ENCODE measurements at places on chromosomes 2 and 18.
A peak's percentile ranks its signal among the peaks of the same experiment; 100 is the strongest.

GRCh38 chr2:118881490-118882129, 34.2 kb upstream of the EN1 start:
- peak; percentile 81 for DNase-seq

GRCh38 chr2:102245266-102246151, 58.7 kb downstream of the IL1RL2 start:
- DNase-seq, result no peak

- no peak for DNase-seq
Observed at GRCh38 chr2:29309090-29310029, 194.1 kb downstream of the CLIP4 start.

GRCh38 chr2:119422360-119423107, 9.1 kb upstream of the TMEM37 start:
- DNase-seq, result no peak

GRCh38 chr2:207473049-207473930, 56.5 kb upstream of the CREB1 start:
- DNase-seq, result no peak

DNA sequence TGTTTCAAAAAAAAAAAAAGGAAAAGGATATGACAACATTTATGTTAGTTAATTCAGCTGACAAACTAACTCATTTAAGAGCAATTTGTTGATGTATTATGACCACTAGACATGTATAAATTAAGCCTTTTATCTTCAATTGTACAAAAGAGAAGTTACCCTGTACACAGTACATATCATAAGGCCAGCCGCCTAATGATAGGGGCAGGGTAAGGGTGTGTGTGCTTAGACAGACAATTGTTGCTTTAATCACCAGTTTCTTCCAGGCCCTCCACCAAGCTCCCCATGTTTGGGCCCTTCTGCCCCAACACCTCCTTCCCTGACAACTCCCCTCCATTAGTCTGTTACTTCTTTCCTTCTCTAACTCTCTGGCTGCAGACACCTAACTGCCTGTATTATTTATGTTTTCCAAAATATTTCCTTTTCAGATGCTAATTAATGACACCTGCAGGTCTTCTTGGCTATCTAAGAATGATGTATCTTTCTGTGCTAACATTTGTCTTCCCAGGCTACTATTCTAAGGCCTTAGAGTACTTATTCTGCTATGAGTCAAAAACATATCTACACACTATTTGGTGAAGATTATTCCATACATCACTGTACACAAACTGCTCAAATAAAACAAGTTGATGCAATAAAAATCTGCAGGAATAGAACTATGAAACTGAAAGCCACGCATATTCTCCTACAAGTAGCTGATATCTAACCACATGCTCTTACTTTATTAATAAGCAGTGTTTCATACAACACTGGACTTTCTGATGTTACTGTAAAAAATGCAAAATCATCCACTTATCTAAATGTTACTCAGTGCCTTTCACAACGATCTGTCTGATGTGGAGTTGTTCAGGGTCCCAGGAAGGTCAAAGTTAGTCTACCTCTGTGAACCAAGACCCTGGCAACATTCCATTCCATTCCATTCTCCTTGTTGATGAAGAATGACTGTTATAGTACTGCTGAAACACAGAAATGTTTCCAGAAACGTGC, 26.4 kb downstream of the TMEM131 start:
- DNase-seq, result no peak

DNA sequence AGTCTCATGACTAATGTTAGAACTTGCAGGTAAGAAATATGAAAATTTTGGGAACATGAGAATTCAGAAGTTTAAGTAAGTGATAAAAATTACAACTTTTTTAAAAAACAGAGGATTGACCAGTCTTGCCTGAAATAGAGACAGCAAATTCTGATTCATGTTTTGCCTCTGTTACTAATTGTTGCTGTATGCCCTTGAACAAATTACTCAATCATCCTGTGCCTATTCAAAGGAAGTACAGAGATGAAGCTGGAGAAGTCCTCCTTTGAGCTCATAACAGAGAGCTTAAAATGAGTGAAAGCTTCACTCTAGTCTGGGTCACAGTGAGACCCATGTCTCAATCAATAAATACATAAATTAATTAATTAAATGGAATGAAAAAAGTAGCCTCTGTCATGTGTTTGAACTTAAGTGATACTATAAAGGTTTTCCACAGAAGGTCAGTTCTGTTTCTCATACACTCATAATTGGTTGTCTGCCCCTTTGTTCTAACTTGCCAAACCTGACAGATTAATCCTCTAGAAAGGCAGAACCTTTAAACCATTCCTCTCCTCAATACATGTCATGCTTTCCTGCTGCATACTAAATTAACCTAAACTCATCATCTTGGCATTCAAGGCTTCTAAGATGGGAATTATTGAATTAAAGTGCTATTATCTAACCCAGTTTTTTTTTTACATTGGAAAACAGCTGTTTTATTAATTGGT, 374.6 kb upstream of the LRATD1 start:
- DNase-seq, result no peak

DNA sequence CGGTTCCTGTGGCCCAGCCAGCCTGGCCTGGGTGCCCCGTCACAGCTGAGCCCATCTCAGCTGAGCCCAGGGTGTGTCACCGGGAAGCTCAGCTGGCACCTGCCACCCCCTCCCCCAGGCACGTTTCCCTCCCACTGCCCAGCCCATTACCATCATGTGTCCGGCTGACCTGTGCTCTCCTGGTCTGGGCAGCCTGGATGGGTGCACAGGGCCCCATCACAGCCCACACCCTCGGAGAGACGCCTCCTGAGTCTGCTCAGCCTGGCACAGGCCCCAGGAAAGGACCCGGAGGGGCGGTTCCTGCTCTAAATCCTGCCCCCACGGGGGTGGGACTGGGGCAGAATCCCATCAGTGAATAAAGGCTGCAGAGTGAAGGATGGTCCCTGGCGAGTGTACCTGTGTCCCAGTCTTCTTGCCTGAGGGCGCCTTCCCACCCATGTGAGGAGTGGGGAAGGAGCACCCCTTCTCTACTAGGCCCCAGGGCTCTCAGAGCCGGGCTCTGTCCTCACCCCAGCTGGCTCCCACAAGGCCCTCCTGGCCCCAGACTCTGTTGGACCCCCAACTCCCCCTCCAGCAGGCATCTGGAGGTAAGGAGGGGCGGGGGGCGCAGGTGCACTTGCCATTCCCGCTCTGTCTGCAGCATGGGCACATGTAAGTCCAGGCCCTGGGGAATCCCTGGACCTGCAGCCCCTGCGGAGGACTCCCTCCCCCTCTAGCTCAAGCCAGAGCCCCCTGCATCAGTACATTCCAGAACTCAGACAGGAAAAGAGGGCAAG, 21.2 kb downstream of the GPC1 start:
- no peak for DNase-seq

GRCh38 chr2:237487496-237487895, 445 bp downstream of the MLPH start:
- peak; percentile 63 for DNase-seq

- DNase-seq, result no peak
Observed at GRCh38 chr2:30026091-30027055, 105.0 kb upstream of the ALK start.

DNA sequence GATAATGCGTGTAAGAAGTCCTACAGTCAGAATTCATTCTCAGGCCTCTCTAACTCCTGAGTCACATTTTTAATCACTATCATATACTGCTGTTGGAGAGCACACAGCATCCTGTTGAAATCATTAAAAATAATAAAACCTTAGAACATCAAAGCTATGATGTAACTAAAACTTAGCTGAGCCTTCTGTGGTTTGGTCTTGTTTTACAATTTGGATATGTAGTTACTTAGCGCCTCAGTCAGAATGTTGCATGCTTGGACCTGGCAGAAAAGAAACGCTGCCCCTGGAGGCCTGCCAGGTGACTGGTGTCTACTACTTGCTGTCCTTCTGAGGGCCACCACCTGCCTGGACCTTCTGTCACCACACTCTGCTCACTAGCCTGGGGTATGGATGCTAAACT, 261.1 kb upstream of the RASGRP3 start:
- DNase-seq, result no peak

GRCh38 chr2:29446847-29447246, 331.6 kb downstream of the CLIP4 start:
- no peak for DNase-seq

DNA sequence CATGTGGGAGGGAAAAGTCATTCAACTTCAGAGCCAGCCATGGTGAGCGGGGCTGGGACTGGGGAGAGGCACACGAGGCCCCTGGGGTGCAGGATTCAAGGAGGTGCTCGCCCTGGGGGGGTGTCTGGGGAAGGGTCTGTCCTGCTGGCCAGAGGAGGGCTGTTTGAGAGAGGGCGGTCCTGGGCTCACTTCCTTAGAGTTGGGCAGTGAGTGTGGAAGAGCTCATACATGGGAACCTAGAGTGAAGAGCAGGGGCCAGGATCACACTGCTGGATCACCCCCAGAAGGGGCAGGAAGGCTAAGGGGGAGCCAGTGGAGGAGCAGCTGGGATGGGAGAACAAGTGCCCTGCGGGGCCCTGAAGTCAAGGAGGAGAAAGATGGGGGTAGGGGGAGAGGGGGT, 6.5 kb downstream of the SH3BP4 start:
- DNase-seq, result peak; percentile 61

GRCh38 chr18:60174832-60175231, 197.7 kb downstream of the MC4R start:
- DNase-seq, result no peak

GRCh38 chr18:55109818-55110414, 150.7 kb upstream of the CCDC68 start:
- DNase-seq, result no peak

- DNase-seq, result no peak
Observed at GRCh38 chr2:207051385-207051965, 112.2 kb downstream of the CPO start.

DNA sequence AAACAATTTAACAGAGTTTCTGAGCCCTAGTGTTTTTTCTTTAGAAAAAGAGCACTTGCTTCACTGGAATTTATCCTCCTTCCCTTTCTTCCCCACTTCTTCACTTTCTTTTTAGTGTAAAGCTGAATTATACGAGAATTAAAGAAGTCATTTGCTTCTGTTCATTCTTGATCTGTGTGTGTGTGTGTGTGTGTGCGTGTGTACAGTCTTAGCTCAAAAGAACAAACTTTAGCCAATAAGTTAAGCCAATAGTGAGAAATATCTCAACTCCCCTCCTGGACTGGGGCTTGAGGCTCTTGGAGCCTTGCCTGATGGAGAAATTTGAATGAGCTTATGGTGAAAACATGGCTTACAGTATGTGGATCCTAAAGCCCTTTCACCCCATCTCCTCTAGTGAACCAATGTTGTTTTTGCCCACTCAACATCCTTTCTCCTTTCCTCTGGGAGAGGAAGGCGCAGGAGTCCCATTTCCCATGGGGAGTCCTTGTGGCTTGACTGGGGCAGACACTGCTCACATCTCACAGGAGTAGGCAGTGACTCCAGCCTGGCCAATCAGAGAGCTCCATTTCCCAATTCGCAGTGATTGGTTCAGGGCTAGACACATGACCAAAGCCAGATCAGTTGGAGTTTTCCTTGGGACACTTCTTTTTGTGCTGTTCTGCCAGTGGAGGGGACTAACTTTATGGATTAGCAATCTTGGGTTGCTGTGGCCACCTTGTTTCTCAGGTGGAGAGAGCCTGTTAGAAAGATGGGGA, 16.3 kb upstream of the MYO3B start:
- no peak for DNase-seq

- DNase-seq, result no peak
Observed at GRCh38 chr2:178529194-178529593, 48.9 kb downstream of the PLEKHA3 start.

GRCh38 chr2:99380376-99381010, 43.3 kb downstream of the EIF5B start:
- DNase-seq, result no peak

GRCh38 chr2:200728630-200729029, 83.1 kb upstream of the BZW1 start:
- DNase-seq, result no peak

DNA sequence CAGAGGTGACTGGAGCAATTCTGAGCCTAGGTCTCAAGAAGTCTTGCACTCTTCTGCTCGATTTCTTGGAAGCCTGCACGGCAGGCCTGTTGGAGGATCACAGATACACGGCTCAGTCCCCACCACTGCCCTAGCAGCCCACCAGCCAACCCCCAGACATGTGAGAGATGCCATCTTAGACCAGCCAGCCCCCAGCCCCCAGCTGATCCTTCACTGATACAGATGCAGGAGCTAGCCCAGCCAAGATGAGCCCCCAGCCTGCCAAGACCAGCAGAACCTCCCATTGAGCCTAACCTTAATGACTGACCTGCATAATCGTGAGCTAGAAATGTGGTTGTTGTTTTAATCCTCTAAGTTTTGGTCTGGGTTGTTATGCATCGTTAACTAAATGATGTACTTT, 47.5 kb downstream of the INHBB start:
- DNase-seq, result peak; percentile 50

- DNase-seq, result peak; percentile 86
Observed at GRCh38 chr2:237026981-237027711, 58.5 kb upstream of the COPS8 start.

- DNase-seq, result no peak
Observed at GRCh38 chr18:78770139-78770822, 209.3 kb upstream of the SALL3 start.

DNA sequence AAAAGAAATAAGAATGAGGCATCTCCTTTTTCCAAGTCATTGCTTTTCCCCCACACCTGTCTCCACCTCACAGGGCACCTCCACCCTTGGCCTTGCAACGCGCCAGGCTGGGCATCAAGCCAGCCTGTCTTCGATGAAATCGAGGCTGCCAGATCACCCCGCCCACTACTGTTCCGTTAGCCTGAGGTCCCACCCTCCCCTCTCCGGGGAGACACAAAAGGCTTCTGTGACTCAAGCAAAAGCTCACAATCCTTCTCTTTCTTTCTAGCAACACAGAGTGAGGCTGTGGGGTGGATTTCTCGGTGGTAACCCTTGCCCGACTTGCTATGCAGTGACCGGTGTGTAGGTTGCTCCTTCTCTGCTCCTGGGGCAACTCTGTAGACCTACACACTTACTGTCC, 9.9 kb downstream of the TNP1 start:
- DNase-seq, result no peak

GRCh38 chr18:33844232-33844631, 266.2 kb downstream of the ASXL3 start:
- DNase-seq, result no peak

GRCh38 chr2:71923143-71923525, 224.5 kb downstream of the CYP26B1 start:
- DNase-seq, result no peak

DNA sequence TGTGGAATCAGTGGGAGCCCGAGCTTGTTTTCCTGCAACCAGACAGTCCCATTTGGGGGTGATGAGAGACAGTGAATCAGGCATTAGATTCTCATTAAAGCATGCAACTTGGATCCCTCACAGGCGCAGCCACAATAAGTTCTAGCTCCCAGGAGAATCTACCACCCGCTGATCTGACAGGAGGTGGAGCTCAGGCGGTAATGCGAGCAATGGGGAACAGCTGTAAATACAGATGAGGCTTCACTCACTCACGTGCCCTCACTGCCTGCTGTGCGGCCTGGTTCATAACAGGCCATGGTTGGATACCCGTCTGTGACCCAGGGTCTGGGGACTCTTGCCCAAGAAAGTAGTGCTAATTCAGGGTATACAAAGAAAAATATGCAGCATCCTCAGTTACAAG, 144.8 kb upstream of the RGPD4 start:
- DNase-seq, result no peak

- DNase-seq, result no peak
Observed at GRCh38 chr18:6784046-6784445, 54.5 kb downstream of the ARHGAP28 start.

- DNase-seq, result no peak
Observed at GRCh38 chr18:9982711-9983110, 68.9 kb downstream of the VAPA start.
